Stimulated activated CD8-positive, alpha-beta memory T cell treated with anti-CD3 and anti-CD28 coated beads, Interleukin-7, amount 100 ng/mL, for 4 hours (primary cell): ENCODE measurements at places on chromosomes 1 and 21.

DNA sequence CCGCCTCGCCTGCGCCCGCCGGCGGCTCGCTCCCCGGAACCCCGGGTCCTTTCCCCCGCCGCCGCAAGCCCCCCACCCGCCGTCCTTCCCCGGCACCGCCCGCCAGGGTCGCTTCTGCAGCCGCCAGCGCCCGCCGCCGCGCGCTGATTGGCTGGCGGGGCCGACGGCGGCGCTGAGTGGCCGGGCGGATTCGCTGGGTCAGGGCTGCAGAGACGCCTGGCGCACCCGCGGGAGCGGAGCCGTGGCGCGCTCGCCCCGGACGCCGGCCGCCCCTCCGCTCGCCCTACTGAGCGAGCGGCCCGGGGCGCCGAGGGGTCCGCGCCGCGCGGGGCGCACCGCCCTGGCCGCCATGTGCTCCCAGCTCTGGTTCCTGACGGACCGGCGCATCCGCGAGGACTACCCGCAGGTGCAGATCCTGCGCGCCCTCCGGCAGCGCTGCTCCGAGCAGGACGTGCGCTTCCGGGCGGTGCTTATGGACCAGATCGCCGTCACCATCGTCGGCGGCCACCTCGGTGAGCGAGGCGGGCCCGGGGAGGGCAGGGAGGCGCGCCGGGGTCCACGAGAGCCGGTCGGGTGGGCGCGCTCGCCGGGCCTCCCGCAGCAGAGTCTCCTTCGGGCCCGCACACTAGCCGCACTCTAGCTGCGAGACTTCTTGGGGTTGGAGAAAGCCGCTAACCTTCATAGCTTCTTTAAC, at the start of gene RIMKLA:
Gene RIMKLA (plus strand): TSS at position 207 of the 694 bp plus-strand sequence. CDS start 143 bp downstream, at position 350.
- DNase-seq: no peak

DNA sequence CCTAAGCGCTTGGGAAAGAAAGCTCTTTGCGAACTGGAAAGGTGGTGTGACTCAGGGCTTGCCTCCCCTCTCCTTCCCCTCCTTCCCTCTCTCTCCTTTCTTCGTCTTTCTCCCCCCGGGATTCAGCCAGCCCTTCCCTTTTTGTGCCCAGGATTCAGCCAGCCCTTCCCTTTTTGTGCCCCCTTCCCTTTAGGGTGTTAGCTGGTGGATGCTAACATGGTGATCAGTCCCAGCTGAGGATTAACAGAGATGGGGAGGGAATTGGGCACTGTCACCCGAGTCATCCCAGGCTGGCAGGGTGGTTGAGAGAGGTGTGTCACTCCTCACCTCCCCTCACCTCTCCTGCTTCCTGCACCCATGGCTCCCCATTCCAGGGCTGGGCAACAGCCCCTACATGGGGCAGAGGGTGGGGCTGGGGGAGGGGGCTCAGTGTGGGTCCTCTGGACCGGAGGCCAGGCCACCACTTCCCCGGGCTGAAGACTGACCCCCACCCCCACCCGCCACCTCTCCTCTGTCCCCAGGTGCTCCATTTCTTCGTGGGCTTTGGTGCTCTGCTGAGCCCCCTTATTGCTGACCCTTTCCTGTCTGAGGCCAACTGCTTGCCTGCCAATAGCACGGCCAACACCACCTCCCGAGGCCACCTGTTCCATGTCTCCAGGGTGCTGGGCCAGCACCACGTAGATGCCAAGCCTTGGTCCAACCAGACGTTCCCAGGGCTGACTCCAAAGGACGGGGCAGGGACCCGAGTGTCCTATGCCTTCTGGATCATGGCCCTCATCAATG, 51.5 kb downstream of the ELK4 start:
- DNase-seq: no peak

- DNase-seq: no peak
These were observed 426.7 kb downstream of the KCNT2 start for GRCh38 chr1:196181594-196181878.

DNA sequence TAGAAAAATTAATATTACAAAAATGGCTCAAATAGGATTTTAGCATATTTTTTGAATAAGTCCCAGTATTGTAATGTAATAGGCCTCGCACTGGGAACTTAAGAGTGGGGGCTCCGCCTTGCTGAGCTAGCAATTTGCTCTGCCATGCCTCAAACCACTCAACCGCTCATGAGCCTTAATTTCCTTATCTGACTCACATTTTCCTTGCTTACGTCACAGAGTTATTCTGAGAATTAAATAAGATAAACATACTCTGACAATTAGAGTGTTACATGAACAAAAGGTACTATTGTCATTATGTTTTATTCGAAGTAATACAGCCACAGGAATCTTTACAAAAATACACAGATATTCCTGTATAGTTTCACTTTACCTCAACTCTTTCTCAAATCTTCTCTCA, 108.1 kb downstream of the SLC44A5 start:
- DNase-seq: no peak

DNA sequence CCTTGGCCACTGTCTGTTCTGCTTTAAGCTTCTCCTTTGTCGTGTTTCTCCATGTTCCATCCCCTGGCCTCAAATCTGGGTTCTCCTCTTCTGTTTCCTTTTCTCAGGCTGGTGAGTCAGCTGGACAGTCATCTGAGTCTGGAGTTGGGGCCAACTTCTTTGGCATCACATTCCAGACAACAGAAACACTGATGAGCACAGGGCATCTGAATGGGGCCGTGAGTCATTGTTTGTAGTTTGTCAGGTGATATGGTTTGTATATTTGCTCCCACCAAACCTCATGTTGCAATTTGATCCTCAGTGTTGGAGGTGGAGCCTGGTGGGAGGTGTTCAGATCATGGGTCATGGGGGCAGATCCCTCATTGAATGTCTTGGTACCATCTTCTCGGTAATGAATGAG, 14.3 kb upstream of the OLIG2 start:
- DNase-seq: no peak

DNA sequence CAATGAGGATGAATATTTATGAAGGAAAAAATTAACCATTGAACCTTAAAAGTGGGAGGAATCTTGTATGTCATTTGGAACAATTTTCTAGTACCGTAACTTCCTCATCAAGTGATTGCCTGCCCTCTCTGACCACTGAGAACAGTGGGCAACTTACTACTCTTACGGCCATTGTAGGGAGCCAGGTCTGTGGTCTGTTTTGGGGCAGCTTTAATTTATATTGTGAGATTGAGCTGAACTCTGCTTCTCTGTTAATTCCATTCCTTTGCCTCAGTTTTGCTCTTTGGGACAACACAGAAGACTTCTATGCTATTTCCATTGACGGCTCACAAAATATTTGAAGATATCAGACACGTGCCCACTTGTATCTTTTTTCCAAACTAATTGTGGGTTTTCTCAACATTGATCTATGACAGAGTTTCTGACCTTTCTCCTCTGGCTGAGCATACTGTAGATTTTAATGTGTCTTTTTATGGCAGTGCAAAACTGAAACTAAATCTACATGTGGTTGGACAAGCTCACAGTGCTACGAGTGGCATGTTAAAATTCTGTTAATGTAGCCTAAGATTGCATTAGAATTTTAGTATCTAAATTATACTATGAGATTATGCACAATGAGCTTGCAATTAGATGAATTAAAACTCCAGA, 27.8 kb upstream of the ZNF281 start:
- no peak for DNase-seq

- no peak for DNase-seq
These were observed 8.4 kb downstream of the ENO1 start for GRCh38 chr1:8870103-8870502.

DNA sequence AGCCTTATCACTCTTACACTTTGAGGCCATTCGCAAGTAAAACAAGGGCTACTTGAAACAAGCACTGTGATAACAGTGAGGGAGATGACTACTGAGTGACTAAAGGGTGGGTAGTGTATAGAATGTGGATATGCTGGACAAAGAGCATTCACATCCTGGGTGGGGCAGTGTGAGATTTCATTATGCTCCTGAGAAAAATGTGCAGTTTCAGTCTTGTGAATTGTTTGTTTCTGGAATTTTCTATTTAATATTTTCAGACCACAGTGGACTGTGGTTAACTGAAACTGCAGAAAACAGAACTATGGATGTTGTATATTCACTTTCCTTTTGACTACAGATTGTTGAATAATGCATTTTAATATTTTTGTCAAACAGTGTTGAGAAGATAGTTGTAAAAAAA, 25.1 kb upstream of the B3GALT2 start:
- no peak for DNase-seq

- no peak for DNase-seq
These were observed 890 bp downstream of the GJC2 start for GRCh38 chr1:228150461-228151179.

GRCh38 chr1:7281821-7282220, 489.3 kb upstream of the VAMP3 start:
- DNase-seq: no peak

DNA sequence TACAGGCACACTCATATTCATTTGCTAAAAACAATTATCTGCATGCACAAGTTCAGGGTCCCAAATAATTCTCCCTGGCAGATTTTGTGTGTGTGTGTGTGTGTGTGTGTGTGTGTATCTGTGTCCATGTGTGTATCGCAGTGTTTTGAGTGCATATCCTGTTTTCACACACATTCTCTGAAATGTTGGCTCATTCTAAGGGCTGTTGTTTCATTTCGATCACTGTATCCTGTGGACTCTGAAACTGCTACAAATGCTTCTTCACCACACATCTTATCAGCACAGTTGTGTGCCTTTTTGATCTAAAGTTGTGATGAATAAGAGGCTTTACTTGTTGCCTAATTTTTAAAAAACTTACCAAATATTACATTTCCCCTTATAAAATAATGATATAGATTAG, 34.6 kb downstream of the NR5A2 start:
- DNase-seq: no peak

DNA sequence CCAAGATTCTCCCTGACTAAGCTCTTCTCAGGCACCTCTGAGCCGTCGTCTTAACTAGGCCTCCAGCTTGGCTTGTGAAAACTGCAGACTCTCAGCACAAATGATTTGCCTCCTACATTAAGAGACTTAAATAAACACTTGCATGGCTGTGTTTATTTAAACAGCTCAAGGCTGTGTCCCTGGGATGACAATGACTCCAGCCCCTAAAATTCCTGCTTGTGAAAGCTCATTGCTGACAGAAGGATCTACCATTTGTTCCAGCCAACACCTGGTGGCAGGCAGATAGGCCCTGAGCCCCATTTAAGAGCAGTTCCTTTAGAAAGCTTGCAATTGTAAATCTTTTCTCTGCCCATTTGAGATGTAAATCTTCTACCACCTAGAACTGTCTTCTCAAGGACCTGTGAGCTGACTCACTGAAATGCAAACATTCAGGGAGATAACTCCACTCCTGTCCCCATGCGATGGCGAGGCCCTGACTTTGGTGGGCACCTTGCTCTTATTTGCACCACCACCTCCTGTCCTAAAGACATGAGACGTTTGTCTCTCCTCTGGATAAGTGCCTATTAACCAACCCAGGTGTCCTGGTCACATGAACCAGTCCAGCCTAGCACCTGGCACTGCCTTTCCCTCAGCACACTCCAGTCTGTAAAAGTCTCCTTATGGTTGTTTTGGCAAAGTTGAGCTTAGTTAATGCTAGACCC, 15.1 kb upstream of the PCP4 start:
- DNase-seq: no peak

- no peak for DNase-seq
These were observed 36.9 kb upstream of the PSMG1 start for GRCh38 chr21:39220150-39220549.

DNA sequence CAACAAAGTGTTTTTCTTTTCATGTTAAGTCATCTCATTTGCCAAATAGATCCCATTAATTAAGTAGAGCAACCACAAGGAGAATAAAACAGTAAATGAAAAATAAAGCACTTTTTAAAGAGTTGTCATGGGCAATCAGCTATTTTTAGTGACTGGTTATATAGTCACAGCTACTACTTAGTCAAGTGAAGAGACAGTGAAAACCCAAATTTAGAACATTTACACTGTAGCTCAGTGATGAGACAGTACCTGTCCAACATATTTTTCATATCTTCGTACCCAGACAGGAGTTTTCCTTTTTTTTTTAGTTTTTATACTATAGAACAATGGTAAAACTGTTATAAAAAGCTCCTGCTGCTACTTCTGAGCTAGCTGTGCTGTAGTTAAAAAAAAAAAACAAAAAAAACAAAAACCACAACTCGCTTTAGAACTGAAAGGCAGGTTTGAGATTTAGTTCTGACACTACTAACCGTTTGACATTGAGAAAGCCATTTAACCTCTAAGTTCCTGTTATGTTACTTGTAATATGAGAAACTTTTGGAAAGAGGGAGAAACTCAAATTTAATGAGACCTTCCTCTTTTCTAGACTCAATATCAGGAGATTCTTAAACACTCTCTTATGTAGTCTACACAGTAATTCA, 777.5 kb downstream of the ADGRL2 start:
- no peak for DNase-seq

DNA sequence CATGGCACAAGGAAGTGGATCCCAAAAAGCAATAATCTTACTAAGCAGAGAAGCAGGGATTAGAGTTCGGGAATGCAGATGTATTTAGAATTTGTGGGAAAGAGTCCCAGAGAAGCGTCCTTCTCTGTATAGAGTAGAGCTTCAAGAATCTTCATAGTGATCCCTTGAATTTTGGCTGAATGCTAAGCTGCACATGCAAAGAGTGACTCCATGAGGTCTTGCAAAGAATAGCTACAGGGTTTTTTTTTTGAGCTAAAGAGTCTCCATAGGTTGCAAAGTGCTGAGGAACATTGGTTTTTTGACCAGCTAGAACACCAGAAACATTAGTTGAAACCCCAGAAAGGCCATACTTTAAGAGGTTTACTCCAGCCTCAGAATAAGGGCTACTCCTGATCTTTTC, 206.7 kb downstream of the CTH start:
- no peak for DNase-seq

- no peak for DNase-seq
These were observed 1.6 kb downstream of the CPT2 start for GRCh38 chr1:53198241-53198651.

GRCh38 chr1:202014915-202015661, 4.7 kb downstream of the ELF3 start:
- DNase-seq: no peak

- no peak for DNase-seq
These were observed 4.2 kb upstream of the C1orf159 start for GRCh38 chr1:1120096-1120495.
